ENCODE measurements at places on chromosomes 2 and 18.

- DNase-seq = no peak
Measured at GRCh38 chr2:181777734-181778133, 97.4 kb upstream of the NEUROD1 start.

DNA sequence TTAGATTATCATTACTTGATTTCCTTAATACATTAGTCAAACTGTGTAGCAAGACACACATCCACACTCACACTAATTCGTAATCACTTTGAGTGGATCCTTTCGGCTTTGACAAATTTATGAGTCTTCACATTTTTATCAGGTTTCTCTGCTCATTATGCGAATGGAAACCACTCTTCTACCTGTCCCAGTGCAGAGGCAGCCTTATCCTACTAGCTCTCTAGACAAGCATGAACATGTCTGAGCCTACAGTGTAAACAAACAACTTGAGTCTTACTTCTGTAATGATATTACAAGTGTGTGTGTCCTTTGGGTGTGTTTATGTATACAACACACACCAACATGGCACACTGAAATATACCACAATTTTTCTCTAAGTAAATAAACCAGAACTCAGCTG is 361.9 kb upstream of the CHST9 start:
- DNase-seq = no peak

- DNase-seq = no peak
Measured at GRCh38 chr18:32980896-32981295, 208.1 kb upstream of the KLHL14 start.

GRCh38 chr2:40359811-40360210 is 92.1 kb downstream of the SLC8A1 start:
- DNase-seq = no peak

- DNase-seq = no peak
Measured at GRCh38 chr2:151374436-151374835, 17.0 kb downstream of the TNFAIP6 start.

GRCh38 chr18:55248495-55248894 is 289.2 kb upstream of the CCDC68 start:
- no peak for DNase-seq

- no peak for DNase-seq
Measured at GRCh38 chr2:30514134-30514847, 67.2 kb downstream of the LCLAT1 start.

- no peak for DNase-seq
Measured at GRCh38 chr2:99651930-99652670, 162.3 kb upstream of the REV1 start.

GRCh38 chr18:22228976-22229375 is 59.6 kb downstream of the GATA6 start:
- DNase-seq = no peak

GRCh38 chr18:62435435-62436031 is 87.3 kb upstream of the ZCCHC2 start:
- no peak for DNase-seq

- no peak for DNase-seq
Measured at GRCh38 chr2:45578056-45578843, 32.8 kb downstream of the SRBD1 start.

DNA sequence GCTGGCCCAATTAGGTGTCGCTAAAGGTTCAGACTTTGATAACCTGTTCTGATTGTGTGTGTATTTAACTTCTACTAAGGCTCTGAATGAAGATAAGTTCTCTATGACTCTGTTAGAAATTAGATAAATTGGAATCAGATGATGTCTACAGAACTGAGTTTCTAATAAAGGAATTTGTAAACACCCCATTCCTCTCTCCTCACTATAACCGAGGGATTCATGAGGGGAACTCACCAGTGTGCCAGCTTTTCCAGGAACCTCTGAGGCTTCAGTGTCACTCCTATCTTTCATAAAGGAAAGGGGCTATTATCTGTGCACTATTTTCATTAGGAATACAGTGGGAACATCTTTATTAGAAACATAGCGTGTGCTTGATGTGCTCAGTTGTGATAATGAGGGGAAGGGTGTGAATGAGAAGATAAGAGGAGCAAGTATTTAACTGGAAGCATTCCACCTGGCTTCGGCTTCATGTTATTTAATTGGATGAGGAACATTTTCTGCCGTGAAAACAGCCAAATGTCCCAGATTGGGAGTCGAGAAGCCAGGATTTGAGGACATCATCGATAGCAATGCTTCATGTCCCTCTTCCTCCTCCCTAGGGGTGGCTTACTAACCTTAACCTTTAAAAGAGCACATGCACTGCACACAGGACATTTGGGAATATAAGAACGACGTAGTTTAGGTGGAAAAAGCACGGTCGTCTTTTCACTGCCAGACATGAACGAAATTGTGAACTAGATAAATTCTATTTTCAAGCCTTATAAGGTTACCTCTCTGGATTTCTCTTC is 84.8 kb upstream of the TCF4 start:
- DNase-seq = no peak

DNA sequence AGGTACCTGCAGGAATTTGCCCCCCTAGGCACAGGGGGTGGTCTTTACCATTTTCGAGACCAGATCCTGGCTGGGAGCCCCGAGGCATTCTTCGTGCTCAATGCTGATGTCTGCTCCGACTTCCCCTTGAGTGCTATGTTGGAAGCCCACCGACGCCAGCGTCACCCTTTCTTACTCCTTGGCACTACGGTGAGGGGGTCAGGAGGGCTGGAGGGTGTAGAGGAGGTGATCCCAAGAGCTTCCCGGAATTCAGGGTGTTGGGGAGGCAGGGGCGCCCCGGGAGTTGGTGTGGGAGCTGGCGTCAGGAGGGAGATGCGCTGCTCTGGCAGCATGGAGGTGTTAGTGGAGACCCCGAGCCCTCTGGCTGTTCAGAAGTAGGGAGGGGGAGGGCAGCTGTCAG is 3.2 kb downstream of the GMPPA start:
- DNase-seq = no peak

DNA sequence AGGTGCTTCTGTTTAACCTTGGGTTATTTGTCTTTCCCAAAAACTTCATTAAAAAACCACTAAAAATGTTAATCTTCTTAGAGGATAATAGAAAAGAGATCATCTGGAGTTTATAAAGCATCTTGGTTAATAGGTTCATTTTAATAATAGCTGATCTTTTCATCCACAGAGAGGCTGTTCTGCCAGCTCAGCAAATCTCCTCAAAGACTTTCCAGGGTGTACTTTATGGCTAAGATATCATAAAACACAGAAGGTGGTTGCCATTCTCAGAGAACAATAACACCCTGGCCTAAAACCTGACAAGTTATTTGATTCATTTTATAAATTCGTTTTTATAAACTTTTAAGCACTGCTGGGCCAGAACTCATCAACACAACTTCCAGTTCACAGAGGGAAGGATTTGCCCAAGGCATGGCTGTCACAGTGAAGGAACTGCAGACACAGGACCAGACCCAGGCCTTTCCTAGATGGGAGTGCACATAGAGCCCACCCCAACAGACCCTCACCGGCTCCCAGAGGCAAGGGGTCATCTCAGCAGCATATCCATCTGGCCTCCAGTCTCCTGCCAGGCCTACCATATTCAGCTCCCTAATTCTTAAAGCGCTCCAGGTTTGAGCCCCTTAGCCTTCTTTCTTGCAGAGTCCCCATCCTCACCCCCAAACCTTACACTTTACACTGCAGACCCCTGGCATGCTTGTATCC is 203.4 kb upstream of the RAB6C start:
- DNase-seq = no peak

GRCh38 chr2:236731767-236732580 is 162.3 kb downstream of the ACKR3 start:
- no peak for DNase-seq

GRCh38 chr18:58388736-58389135 is 240.2 kb downstream of the ALPK2 start:
- DNase-seq = no peak

DNA sequence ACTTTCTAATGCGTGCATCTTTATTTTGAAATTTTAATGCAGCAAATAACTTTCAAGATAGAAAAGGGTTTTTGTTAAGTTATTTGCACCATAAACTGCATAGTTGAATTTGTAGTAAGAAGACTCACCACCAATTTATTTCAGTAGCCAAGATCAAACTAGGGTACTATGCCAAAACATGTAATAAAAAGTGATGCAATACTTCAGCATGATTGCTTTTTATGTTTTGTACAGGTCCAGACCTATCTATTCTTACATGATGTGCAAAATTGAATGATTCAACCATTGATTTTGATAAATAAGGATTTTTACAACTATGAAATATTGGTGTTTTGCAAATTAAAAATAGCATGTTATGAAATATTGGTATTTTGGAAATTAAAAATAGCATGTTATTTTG is 26.7 kb downstream of the AGPS start:
- no peak for DNase-seq

DNA sequence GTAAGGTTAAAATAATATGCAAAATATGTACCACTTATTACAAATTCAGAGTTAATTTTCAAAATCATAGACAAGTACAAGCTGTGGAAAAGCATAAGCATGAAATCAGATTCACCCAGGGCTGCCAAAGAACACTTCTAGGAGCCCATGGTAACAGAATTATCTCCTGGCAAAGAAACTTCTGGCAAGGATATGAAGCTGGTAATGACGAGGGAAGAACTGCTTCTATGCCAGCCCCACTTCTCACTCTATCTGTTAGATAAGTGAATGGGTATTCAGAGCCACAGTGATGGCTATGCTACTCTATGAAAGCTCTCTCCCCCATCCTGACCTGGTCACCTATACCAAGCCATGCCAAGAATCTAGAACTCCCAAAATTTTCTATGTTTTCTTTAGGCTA is 36.9 kb upstream of the PDE1A start:
- DNase-seq = no peak

DNA sequence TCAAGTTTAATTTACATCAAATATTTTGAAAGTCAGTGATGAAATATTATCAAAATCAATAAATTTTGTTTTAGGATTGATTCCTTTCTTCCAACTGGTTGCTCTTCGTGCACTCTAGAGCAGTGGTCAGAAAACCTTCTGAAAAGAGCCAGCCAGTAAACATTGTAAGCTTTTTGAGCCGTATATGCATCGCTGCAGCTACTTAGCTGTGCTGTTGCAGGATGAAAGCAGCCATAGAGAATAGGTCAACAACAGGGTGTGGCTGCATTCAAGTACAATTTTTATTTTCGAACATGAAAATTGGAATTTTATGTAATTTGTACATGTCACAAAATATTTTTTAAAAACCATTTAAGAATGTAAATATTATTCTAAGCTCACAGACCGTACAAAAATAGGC is 94.9 kb downstream of the MGAT5 start:
- DNase-seq = no peak

- DNase-seq = no peak
Measured at GRCh38 chr2:60569680-60570111, 16.2 kb upstream of the BCL11A start.

DNA sequence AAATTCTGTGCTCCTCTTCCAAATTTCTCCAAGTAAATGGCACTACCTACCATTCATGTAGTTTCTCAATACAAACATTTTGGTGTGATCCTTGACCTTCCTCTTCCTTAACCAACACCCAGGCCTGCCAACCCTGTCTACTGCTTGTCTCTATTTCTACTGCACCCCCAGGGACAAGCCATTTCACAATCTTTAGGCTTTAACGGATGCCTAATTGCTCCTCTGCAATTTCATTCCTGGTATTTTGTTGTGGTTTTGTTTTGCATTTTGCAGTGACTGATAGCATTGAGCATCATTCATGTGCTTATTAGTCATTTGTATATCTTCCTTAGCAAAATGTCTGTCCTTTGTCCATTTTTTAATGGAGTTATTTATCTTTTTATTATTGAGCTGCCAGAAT is 10.0 kb downstream of the FAP start:
- DNase-seq = no peak

DNA sequence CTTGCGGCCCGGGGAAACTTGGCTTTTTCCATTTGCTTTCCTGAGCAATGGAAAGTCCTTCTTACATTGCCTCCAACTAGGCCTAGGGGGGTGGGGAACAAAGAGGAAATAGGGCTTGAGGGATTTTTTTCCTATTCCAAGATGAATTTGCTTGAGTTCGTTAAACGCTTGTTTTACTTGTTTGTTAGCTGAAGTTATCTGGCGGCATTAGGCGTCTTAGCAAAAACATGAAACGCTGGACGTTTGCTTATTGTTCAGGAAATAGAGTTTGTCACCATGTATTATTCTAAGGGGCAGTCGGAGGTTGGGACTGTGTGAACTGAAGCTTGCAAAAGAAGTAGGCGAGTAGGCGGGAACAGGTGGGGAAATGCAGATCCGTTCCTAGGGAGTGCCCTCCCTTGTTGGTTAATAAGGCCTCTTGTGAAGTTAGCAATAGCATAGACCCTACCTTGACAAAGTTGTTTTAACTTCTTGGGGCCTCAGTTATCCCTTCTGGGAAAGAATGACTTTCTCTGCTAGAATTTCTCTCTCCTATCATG is 1.9 kb downstream of the CABLES1 start:
- DNase-seq = no peak

GRCh38 chr2:226607379-226607778 is 192.2 kb downstream of the IRS1 start:
- DNase-seq = no peak

DNA sequence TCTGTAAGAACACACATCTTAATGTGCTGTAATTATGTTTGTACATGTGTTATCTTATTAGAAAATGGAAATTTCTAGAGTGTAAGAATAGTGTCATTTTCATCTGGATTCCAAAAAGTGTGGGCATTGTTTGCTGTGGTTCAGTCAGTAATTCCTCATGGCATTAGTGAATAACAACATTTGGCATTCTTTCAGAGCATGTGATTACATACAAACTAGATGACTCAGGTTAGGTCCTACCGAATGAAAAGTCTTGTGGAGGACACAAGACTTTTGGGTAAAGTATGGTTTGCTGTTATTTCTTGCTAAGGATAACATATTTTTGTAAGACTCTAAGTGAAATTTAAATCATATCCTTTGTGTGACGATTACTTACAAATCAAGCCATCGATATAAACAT is 593.1 kb upstream of the NRXN1 start:
- DNase-seq = no peak

GRCh38 chr2:240663546-240664190 is 19.0 kb downstream of the AQP12B start:
- DNase-seq = no peak

DNA sequence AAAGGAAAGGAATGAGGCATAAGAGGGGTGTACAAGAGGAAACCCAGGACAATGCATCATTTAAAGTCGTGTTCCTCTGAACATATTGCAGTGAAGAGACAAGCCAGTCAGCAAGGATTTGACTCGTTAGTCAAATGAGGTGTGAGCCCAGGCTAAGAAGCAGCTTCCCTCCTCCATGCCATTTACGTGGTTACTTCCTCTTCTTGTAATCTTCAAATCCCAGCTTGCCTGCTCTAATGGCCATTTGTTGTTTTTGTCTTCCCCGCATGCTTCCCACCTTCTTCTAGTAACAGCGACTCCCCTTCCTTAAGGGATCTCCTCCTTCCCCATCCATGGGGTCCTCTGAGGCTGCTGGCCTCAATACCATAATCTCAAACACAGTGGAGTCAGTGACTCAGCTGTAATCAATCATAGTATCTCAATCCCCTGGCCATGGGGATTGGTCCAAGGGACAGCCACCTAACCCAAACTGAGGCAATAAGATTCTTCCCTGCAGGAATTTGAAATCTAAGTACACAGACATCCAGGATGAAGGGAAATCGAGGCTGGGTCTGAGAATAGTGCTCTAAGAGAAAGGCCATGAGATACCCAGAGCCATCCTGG is 37.6 kb downstream of the SLC14A1 start:
- no peak for DNase-seq

GRCh38 chr2:38671303-38671702 is 5.4 kb downstream of the GALM start:
- DNase-seq = no peak

- no peak for DNase-seq
Measured at GRCh38 chr2:231342061-231342711, 53.3 kb upstream of the B3GNT7 start.

- no peak for DNase-seq
Measured at GRCh38 chr2:130160131-130160530, 15.2 kb upstream of the CCDC74B start.
